Stimulated activated CD8-positive, alpha-beta memory T cell treated with anti-CD3 and anti-CD28 coated beads, Interleukin-4, amount 100 ng/mL, for 24 hours (primary cell): ENCODE measurements at places on chromosomes 3 and 15.

DNA sequence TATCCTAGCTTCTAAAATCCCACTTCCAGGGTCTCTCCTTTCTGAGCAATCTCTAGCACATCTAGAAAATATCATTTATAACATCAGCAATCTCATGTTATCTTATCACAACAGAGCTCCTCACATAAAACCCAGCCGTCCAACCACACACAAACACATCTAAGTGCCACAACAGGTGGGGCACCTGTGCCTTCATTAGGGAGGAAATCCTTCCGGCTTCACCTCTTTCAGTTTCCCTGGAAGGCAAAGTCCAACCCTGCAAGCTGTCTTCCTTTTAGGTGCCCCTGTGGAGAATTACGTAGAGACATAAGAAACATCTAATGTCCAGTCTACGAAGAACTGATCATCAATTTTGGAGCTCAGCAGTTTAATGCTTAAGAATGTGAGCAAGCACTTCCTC is 1.6 kb downstream of the ZDHHC3 start:
- DNase-seq: no peak

GRCh38 chr3:66483006-66483405 is 17.8 kb downstream of the LRIG1 start:
- no peak for DNase-seq

GRCh38 chr3:84980011-84980410 is 21.2 kb downstream of the CADM2 start:
- no peak for DNase-seq

GRCh38 chr3:8625991-8626390 is 18.6 kb downstream of the SSUH2 start:
- no peak for DNase-seq

GRCh38 chr3:107430996-107431245 is 53.7 kb downstream of the CCDC54 start:
- DNase-seq: peak; percentile 20

DNA sequence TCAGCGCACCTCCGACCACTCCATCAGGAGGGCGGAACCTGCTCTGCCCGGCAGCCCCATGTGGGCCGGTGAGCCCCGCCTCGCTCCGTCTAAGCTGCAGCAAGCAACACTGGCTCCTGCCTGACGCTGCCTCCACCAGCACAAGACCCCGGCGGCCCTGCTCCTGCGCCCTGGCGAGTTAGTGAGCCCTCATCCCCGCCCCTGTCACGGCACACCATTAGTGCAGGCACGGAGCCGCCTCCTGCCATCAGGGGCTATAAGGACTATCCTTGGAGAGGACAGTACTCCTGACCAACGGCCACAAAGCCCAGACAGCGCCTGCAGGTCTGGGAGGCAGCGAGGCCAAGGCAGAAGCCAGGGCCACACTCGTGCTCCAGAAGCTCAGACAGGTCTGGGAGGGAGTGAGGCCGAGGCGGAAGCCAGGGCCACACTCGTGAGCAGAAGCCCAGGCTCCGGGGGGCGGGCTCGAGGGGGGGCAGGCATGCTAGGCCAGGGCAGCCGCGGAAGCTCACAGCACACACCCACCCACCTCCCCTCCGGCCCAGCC is 39.4 kb downstream of the TNK2 start:
- DNase-seq: no peak

DNA sequence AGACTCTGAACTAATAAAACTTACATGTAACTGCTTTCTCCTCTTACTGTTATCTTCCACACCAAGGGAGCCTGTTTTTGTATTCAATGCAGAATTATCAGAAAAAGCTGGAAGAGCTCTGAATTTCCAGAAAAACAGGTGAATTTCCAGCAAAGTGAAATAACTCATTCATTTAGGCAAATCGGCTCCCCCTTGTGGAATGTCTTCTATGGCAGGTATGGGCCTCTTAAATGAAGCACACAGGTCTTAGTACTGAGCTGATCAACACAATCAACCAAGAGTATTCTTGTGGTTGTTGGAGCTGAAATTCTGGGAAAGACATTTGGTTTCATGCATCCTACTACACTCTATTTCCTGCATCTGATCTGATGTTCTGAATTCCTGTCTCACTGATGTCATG is 31.0 kb upstream of the PTPRG start:
- DNase-seq: no peak

DNA sequence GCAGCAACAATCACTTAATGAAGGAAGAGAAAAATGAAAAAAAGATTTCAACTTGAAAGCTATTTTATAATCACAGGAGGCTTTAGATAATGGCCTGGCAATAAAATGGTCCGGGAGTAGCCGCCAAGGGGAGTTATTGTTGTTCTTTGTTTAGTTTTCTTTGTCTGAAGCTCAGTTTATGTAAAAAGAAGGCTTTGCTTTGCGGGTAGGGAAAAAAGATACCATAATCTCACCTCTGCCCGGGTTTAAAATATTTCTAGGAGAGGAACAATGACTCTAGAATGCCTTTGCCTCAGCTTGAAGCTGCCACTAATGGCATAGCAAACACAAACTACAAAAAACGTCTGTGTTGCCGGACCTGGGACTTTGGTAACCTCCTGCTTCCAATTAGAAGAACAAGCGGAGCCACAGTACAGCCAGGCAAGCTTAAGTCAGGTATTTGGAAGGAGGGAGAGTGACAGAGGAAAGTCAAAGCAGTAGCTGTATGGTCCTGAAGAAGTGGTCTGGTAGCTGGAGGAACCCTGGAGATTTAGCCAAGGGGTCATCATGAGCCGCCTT is 764.5 kb downstream of the TUSC7 start:
- no peak for DNase-seq

DNA sequence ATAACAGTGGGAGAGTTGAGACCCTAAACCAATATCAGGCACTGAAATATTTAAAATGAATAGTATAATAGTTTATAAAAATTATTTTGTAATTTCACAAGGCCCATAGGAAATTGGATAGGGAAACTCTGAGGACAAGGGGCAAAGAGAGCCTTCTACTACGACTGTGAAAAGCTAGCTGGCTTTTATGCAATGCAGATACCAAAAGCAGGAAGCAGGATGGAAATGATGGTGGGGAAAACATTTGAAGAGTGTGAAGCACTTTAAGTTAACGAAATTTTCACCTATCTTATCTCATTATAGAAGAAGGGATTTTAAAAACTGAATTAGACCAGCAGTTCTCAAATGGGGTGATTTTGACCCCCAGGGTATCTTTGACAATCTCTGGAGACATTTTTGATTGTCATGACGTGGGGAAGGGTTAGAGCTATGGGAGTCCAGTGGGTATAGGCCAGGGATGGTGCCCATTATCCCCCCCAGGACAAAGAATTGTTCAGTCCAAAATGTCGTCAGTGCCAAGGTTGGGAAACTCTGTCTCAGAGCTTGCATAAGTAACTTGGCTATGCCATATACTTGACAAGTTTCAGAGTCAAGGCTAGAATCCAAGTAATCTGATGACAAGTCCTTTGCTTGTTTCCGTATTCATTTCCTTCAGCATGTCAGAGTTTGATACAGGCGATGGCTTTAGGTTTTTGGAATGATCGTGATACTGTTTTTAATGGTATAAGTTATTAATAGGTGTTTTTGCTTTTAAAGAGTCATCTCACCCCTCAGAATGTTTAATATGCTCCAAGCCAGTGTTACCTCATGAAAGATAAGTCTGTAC is 126.0 kb downstream of the IL5RA start:
- DNase-seq: no peak

DNA sequence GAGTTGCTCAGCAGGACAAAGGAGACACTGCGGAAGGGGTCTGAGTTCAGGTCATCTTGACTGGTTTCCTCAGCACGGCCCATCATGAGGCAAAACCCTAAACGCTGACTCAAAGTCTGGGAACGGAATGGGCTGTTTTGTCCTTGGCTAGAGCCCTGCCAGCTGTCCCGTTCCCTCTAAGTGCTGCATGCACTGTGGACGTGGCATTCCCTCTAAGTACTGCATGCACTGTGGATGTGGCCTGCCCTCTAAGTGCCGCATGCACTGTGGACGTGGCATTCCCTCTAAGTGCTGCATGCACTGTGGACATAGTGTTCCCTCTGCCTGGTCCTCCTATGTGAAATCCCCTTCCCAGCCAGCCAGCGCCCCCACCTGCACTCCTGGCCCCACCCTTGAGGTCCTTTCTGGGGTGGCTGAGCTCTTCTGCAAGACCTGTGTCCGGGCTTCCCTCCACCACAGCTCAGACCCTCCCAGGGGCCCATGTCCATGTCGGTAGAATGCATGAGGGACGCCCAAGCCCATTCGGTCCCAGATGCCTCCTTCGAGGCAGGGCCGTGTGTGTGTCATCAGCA is 36.7 kb downstream of the TM2D3 start:
- no peak for DNase-seq

DNA sequence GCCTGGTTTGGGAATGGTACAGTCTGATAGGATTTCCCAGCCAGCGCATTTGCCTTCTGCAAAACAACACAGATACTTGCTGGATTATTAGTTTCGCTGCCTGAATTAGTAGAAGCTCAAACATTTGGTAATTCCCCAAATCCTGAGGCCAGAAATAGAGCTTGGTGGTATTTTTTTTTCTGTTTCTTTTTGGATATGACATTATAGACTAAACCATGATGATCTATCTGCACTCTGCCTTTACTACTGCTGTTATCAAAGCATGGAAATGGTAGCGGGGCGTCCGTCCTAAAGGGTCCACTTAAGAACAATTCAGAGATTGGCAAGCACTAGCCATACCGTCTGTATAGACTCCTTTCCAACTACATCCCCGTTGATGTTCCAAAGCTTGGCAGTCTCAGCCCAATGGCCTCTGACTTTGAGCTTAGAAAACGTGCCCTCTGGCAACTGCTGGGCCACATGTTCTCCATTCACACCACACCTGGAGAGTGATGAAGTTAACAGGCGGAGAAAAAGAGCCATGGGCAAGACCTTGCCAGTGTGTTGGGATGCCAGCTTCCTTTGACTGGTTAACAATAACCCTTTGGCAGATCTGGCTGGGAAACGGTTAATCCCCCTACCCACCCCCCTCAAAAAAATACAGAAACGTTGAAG is 241.0 kb upstream of the NR2F2 start:
- DNase-seq: no peak

- no peak for DNase-seq
Measured at GRCh38 chr3:173644086-173645082, 246.8 kb downstream of the NLGN1 start.

DNA sequence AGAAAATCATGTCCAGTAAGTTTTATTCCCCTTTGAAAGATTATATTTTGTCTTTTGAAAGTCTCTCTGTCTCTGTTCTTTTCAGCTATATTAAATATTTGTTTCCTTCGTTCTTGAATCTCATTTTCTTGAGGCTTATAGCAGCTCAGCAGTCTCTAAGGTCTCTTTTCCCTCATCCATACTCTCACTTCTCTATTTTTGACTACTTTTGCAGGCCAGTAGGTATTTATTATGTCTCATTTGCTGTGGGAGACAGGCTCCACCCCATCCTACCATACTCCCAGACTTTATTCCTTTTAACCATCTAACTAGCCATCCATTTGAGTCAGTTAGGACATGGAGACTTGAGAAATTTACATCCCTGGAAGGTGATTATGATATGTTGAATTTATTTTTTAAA is 71.0 kb downstream of the FILIP1L start:
- DNase-seq: no peak

DNA sequence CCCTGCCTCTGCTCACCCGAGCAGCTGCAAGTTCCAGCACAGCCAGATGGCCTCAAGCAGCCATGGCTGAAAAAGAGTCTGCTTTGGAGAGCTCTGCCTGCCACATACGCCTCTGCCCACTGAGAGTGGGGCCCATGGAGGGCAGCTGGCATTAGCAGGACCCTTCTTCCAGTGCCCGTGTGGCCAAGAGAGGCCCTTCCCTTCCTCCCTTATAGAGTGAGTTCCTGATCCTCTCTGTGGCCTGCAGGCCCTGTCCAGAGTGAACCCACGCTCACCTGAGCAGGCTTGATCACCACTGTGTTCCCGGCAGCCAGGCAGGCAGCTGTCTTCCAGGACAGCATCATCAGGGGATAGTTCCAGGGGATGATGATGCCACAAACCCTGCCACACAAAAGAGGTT is 41.4 kb upstream of the SLC41A3 start:
- DNase-seq: no peak

DNA sequence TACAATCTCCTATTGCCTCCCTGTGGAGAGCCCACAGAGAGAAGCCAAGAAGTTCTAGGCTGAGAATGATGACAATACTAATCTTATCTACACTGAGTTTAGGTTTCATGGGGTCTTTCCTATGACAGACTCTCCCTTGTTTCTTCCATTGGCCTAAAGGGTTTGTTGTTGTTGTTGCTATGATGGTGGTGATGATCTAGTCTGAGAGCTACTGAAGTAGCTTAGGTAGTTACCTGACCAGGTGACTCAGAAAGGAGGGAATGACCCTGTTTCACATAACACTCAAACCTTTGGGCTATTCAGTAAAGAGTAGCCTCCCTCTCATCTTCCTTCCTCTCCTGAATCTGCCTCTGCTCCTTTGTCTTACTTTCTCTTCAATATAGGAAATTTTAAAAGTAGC is 170.2 kb downstream of the GMNC start:
- no peak for DNase-seq

- no peak for DNase-seq
Measured at GRCh38 chr3:63845215-63845614, 18.4 kb downstream of the THOC7 start.

GRCh38 chr3:116164039-116164438 is 281.2 kb downstream of the LSAMP start:
- DNase-seq: no peak

DNA sequence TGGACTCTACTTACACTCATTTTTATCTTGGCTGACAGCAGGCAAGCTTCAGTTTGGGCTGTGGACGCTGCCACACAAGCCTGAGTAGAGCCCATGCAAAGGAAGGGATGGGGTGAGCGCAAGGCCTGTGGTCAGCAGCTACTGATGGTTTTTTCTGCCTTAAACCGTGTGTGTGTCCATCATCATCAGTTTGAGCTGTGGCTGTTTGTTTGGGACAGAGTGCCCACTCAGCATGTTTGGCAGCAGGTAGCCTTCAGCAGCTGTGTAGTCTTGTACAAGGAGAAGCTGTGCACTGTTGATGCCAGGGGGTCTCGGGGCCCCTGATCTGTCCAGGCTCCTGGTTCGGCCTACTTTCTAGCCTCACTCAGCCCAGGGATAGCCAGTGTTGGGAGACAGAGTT is 3.5 kb downstream of the RBM15B start:
- no peak for DNase-seq

GRCh38 chr15:54816401-54816800 is 380.3 kb downstream of the RSL24D1 start:
- DNase-seq: no peak

DNA sequence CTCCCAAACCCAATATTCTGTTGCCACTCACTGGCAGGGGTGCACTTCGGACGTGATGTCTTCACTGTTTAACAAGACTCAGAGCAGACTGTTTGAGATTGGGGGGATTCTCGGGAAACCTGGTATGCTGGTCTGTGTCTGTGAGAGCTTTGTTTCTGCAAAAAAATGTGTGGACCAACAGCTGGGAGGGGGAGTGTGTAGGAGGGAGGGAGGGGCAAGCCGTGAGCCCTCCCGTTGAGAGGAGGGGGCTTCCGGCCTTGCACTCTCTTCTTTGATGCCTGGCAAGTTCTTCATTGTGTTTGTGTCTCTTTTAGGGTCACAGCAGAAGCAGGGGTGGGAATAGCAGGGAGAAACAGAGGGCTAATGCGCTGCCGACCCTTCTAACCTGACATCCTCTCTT is 74.9 kb upstream of the NDN start:
- no peak for DNase-seq
